ENCODE measurements at places on chromosomes 13 and 19. TPM values are rescaled to one million over a fixed set of nuclear protein-coding genes. Genes with fewer than 3 reads are reported as not detected.

The NKG7 gene
- not detected for total RNA-seq

The ZNF792 gene
- total RNA-seq, result 24.3 TPM

The TNNI3 gene
- not detected for total RNA-seq

The TMEM38A gene
- total RNA-seq, result 2.3 TPM

The FPR3 gene
- total RNA-seq, result not detected

The SLC6A16 gene
- 1.3 TPM for total RNA-seq

Measured in thoracic aorta endothelial cell (primary cell).